ENCODE measurements at places on chromosomes 7 and 10. TPM values are rescaled to one million over a fixed set of nuclear protein-coding genes. Genes with fewer than 3 reads are reported as not detected.
A peak's percentile ranks its signal among the peaks of the same experiment; 100 is the strongest.

- peak; percentile 5 for DNase-seq
- H3K36me3 ChIP-seq: no peaks in the 10 kb centered on the region
- no peak overlapping the region for H3K27ac ChIP-seq
These were observed 543.3 kb downstream of the CALN1 start for GRCh38 chr7:71868797-71869196.

DNA sequence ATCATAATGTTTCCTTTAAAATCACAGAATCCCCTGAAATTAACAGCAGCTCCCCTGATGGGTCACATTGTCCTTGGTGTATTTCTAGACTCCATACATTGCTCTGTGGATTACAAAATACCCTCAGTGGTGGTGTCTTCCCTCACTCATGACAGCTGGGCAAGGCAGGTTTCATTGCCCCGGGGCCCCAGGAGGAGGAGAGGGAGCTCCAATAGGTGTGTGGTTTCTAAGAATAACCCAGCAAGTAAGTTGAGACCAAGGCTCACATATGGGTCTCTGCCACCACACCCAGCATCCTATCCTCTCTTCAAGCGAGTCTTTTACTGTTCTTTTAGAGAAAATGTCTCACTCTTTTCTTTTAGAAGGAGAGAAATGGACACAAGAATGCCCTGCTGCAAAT is 63.6 kb downstream of the PKD1L1 start:
- H3K4me1 ChIP-seq: no peaks in the 10 kb centered on the region
- H3K36me3 ChIP-seq: no peaks in the 10 kb centered on the region
- H3K4me3 ChIP-seq: no peak overlapping the region
- no peaks in the 10 kb centered on the region for H3K27me3 ChIP-seq
- H3K27ac ChIP-seq: no peak overlapping the region
- DNase-seq: no peak

DNA sequence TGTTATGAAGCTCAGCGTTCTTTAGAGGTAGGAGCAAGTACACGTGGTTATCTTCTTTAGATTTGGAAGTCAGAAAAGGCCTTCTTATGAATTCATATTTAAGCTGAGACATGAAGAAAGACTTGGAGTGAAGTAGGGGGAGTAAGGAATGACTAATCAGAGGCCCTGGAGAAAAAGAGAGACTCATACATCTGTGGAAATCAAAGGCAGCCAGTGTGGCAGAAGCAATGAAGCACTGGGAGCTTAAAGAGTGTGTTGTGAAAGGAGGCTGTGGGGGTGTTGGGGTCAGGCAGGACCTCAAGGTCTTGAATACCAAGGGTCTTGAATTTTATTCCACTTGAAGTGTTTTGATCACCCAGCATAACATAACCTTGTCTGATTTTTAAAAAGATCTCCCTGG is 35.7 kb upstream of the FGL2 start:
- H3K4me1 ChIP-seq: peaks cover 13% of the 10 kb centered on the region
- no peak overlapping the region for H3K27ac ChIP-seq
- no peak overlapping the region for H3K4me3 ChIP-seq
- H3K27me3 ChIP-seq: no peaks in the 10 kb centered on the region
- DNase-seq: no peak
- peaks cover 9% of the 10 kb centered on the region for H3K36me3 ChIP-seq

Gene FXYD4
- not detected for total RNA-seq

Gene ANKRD61
- not detected for total RNA-seq
